Activated CD4-positive, alpha-beta T cell treated with anti-CD3 and anti-CD28 coated beads for 48 hours (primary cell): ENCODE measurements at places on chromosomes 1 and 21.

DNA sequence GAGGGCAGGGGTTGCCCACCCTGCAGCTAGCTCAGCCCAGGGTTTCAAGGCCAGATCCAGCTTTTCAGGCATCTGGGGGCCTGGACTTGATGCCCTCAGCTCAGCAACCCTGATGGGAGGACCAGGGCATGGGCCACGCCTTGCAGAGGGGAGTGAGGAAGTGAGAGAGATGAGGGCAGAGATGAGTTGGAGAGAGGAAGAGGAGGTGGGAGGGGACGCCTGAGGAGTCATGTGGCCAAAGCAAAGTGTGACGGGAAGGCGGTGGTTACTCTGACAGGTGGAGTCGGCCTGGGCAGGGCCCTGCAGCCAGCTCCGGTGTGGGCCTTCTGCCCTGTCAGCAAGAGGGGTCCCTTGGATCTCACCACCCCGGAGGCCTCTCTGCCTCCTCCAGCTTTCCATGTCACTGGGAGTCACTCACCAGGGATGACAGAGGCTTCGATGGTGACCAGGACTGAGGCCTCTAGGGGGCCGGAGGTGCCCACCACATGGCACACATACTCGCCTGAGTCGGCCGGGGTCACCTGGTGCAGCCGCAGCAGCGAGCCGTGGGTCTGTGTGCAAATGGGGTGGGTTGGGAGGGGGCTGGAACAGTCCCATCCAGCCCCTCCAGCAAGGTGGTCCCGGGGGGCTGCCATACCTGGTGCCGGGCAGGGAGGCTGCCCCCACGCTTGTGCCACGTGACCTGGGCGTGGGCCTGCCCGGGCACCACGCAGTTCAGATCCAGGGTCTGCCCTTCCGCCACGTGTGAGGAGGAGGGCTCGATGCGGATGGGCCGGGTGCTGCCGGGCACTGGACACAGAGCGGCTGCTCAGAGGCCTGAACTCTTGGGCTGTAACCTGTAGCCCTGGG is 40.4 kb downstream of the LDLRAD2 start:
- no peak for DNase-seq

GRCh38 chr1:196002906-196003305 is 605.3 kb downstream of the KCNT2 start:
- DNase-seq: no peak

DNA sequence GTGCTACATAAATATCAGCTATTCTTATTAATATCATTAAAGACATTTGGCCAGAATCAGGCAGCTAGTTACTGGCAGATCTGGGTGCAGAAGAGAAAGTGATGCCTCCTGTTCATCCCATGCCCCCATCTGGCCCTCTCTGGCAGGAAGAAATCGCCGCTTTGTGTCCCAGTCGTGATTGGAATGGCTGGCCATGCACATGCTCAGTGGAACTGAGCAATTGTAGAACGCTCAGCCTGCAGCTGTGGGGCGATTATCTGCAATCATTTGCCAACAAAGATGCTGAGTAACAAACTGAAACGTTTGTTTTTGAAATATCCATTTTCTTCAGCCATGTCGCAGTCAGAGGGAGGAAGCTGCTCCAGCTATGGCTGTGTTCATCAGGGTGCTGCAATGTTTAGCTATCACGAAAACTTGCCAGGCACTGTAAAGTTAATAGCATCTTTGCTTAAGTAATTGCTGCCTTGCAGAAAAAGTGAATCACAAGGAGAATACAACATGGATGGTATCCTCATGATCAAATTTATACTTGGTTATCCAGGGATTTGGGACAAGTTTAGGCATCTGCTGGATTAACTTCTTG is 36.5 kb downstream of the NGF start:
- no peak for DNase-seq

GRCh38 chr1:116577759-116578314 is 7.0 kb upstream of the CD58 start:
- DNase-seq: no peak

DNA sequence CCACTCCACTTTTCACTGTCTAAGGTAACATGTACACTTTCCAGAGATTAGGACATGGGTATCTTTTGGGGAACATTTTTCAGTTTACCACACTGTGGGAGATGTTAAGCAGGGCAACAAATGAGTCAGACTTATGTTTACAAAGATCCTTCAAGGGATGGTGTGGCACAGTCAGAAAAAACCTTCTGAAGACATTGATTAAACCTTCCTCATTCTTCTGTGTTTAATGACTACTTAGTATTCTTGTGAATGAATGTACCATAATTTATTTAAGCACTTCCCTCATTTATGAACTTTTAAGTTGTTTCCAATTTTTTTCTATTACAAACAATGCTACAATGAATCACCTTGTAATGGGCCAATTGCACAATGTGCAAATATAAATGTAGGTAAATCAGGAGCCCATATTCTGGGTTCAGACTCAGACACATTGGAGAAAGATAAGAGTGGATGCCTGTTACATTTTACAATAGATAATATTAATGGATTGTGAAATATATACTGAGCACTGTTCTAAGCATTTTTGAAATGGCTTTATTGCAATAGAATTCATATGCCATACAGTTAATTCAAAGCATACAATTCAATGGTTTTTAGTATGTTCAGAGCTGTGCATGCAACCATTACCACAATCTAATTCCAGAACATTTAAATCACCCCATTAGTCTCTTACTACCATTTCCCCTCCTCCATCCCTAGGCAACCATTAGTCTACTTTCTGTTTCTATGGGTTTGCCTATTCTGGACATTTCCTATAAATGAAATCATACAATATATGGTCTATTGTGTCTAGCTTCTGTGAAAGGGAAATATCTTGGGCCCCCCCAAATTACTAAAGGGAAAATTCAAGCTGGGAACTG is 1.9 kb upstream of the SFT2D2 start:
- DNase-seq: no peak

- no peak for DNase-seq
Measured at GRCh38 chr1:160622501-160623226, 24.2 kb downstream of the SLAMF1 start.

DNA sequence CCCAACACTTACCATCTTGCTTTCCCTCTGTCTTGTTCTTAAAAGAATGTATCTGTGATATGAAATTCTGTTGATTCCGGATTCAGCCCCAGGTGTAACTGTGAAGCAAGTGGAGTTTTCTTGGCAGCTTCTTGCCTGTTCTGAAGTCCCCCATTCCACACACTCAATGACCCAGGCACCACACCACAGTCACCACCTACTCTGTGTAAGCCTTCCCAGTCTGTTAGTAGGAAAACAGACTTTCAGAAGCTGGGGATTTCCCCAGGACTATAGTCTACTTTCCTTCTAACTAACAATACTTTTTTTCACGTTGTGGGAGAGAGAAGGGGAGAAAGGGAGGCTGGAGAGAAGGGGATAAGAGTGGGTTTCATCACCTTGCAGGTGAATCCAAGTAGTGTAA is 299.1 kb upstream of the PROX1 start:
- no peak for DNase-seq

- no peak for DNase-seq
Measured at GRCh38 chr1:44014365-44015104, 16.7 kb downstream of the SLC6A9 start.

GRCh38 chr1:48028218-48029069 is 31.3 kb upstream of the TRABD2B start:
- DNase-seq: no peak

DNA sequence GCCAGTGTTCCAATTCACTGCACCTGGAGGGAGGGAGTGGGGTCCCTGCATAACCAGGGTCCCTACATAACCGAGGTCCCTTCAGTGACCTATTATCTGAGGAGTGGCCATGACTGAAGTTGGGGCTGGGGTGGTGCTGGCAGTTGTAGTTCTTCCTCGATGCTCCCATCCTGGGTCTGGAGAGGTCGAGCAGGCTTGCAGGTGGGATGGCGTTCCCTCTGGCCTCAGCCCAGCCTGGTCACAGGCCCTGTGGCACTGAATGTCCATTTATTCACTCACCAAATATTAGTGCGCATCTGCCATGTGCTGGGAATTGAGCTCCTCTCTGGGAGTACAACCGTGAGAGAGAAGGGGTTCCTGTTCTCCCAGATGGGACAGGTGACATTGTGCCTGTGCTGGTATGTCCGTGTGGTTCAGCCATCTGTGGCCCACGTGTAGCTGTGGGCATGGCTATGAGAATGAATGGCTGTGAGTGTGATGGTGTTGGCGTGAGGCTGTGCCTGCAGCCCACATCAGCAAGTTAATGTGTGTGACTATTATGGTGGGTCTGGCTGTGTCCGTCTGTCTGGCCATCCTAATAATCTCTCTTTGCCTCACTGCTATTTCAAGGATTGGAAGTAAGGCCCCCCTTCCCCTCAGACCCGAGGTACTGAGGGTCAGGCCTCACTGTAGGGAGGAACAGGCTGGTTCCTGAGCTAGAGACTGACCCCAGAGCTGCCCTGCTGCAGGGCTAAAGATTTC is 3.9 kb upstream of the SLC6A9 start:
- DNase-seq: no peak

- no peak for DNase-seq
Measured at GRCh38 chr1:27972141-27972540, 12.4 kb downstream of the XKR8 start.

DNA sequence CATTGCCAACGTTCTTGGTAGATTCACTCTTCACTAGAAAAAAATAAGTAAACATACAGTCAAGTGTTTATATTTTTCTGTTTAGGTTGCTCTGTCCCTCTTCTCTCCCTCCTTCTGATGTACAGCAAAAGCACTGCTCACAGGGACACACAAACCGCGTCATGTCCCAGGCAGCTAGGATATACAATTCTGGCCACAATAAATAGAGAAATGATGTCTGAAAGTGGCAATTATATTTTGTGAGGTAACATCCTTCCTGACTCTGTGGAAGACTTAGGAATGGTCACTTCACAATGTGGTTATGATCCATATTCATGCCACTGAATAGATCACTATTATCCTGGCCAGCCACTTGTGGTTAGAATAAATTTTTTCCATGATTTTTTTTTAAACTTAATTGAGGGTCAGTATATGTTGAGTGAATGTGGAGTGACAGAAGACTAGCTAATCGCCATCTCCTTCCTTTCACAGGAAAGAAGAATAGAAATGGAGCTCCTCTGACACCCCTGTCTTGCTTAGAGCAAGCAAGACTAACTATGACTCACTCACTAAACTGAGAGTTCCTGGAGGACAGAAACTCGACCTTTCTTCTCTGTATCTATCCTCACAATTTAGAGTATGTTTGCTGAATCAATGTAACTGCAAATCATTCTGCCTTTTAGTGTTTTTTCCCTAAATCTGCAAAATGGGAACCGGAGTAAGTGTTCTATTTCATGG is 54.0 kb downstream of the ZNHIT6 start:
- DNase-seq: no peak

- no peak for DNase-seq
Measured at GRCh38 chr1:87249803-87250202, 78.9 kb upstream of the LMO4 start.

DNA sequence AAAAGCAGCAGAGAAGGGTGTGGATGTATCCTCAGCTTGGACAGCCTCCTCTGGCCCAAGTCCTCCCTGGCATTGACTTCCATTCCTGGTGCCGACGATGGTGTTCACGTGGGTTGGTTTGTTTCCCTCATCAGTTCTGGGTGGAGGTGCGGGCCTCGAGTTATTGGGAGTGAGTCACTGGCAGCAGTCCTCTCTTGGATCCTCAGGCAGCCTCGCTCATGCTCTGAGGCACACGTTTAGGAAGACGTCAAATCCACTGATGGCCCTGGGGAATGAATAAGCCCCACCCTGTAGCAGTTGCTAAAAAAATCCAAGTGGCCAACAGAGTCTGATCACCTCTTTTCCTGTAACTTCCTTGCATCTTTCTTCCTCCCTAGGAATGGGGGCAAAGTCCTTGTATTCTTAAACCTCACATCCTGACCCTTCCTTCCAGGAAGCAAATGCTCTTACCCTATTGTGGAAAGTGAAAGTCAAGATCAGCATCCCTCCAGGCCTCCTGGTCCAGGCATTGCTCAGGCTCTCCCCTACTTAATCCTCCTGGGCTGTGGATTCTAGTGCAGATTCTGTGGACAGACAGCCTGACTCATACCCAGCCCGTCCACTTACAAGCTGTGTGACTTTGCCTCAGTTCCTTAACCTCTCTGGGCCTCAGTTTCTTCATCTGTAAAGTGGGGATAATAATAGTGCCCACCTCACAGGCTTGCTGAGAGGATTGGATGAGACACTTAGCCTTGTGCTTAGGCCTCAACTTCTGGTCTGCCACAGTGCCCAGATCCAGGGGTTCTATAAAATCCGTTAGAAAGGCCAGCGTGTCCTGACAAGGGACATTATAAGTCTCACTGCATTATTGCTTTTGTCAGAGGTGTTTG is 111.1 kb downstream of the TLR5 start:
- DNase-seq: no peak

GRCh38 chr21:45602106-45602505 is 41.4 kb upstream of the PCBP3 start:
- no peak for DNase-seq

GRCh38 chr1:39540504-39541031 is 36.0 kb downstream of the PABPC4 start:
- no peak for DNase-seq

- no peak for DNase-seq
Measured at GRCh38 chr1:151048645-151049032, 1.1 kb downstream of the C1orf56 start.

- no peak for DNase-seq
Measured at GRCh38 chr21:21007606-21008005, 9.4 kb downstream of the NCAM2 start.

DNA sequence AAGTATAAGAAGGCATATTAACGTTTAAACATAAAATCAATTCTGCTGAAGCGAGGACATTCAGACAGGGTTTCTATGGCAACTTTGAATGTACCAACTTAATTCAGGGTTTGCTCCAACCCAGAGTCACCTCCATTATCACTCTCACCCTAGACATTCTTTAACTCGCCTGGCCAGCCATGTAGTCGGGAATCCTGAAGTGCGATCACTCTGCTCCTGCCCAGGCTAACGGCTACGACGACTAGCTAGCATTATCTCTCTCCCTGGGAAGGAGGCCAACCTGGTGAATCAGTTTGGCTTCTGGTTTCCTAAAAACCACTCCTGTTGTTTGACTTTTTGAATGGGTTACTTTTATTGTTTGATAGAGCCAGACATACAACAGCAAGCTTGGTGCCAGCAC is 38.9 kb upstream of the ZBTB18 start:
- no peak for DNase-seq

DNA sequence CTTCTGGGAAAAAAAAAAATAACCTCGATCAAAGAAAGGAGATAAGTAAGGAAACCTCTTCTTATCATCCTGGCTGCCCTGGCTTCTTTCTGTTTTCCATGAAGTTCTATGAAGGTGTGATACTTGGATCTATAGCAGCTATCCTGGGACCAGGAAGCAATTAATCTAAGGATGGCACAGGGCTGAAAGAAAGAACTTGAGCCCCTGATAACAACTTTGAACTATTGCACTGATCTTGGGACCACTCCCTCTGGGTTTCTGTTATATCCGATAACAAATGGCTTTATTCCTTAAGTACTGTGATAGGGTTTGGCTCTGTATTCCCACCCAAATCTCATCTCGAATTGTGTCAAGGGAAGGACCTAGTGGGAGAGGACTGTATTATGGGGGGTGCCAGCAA is 104.1 kb downstream of the DAB1 start:
- DNase-seq: no peak

DNA sequence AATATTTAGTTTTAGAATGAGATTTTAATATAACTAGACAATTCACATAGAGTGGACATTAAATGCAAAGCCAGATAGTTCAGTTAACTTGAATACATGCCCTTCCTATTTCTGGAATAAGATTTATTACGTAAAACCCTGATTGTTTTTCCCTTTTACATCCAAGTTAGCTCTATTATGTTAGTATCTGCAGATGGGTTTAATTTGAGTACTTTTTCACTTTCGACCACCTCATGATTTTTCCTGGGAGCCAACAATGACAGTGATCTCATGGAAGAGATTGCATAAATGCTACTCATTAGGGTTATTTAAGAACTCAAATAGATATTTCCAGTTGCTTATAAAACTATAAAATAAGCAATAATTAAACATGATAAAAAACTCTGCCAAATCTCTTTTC is 199.4 kb upstream of the PTGFR start:
- DNase-seq: no peak
